Esophagus mucosa (tissue), 1 donor: ENCODE measurements at places on chromosomes 1 and 21.

DNA sequence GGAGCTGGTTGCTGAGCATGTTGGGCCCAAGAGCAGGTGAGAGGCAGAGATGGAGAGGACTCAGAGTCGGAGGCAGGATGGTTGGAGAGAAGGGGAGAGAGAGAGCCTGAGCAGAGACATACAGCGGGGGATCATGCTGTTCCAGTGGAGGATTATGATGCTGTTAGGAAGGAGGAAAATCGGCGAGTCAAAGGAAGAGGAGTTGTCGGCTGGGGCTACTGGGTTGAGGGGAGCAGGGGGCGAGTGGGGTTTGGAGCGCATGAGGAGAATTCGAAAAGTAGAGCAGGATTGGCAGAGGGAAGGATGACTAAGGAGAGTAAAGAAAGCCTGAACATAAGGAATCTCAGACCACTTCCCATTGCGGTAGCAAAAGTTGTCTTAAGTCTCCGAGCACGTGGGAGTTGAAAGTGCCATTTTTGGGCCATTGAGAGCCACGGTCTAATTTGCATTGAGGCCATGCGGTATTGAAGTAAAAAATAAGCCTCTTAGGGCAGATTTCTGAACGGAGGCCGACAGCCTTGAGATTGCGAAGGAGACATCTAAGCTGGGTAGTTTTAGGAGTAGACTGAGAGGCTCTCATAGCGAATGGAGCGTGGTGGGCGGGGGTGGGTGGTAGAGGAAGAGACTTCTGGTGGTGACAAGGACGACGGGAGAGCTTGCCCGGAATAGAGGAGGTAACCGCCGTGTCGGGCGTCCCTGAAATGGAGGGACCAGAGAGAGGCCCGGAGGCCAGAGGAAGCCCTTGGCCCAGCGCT, 140.4 kb upstream of the ETV3 start:
- no peak for ATAC-seq

GRCh38 chr1:159829822-159830465, 3.3 kb downstream of the SLAMF8 start:
- ATAC-seq, result no peak

GRCh38 chr1:235834620-235835019, 32.1 kb downstream of the LYST start:
- no peak for ATAC-seq

DNA sequence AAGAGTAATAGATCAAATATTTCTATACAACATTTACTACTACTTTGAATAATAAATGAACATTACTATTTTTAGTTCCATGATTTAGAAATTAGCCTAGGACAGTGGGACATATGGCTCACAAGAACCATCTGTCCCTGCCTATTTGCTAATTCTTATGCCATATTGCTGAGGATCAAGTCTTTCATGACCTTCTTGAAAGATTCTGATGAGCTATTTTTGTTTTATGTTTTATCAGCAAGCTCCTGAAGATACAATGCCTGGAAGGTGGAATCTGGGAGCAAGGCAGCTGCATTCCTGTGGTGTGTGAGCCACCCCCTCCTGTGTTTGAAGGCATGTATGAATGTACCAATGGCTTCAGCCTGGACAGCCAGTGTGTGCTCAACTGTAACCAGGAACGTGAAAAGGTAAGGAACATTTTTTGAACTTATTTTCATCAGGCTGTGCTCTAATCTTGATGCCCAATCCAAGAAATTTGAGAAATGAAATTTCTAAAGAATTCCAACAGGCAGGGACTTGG, 326.7 kb downstream of the PAPPA2 start:
- ATAC-seq, result no peak

GRCh38 chr1:192808163-192808517, 699 bp upstream of the RGS2 start:
- ATAC-seq, result no peak

GRCh38 chr1:1775327-1776226, 2.7 kb downstream of the NADK start:
- ATAC-seq, result no peak

GRCh38 chr1:50251702-50252101, 143.0 kb downstream of the ELAVL4 start:
- no peak for ATAC-seq

DNA sequence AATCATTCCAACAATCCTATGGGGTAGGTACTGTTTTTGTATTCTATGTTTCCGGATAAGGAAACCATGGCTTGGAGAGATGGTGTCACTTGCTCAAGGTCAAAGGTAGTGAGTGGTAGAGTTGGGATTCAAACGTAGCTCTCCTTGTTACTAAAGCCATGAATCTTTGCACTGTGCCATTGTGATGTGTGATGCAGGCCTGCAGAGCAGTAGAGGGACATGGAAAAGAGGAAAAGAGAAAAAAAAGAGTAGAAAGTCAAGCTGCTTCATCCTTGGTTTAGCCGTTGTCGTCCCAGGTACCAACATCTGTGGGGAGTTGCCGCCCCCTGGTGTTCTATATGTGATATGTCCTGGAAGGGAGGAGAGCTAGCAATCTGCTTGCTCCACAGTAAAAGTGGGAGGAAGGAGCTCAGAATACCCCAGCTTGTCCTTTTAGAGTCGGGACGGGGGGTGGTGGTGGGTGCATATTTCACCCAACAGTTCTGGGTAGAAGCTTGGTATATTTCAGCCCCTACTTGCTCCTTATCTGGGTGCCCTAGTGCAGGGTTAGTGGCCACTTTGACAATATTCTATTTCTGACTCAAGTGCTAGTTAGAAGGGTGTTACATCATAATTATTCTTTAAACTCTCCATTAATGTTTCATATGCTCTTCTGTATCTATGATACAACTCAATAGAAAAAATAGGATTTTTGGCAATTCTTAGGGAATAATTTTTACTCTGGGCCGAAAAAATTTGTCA, 98.4 kb downstream of the EBNA1BP2 start:
- ATAC-seq, result peak; percentile 71
